ENCODE measurements at places on chromosomes 11 and 22.

DNA sequence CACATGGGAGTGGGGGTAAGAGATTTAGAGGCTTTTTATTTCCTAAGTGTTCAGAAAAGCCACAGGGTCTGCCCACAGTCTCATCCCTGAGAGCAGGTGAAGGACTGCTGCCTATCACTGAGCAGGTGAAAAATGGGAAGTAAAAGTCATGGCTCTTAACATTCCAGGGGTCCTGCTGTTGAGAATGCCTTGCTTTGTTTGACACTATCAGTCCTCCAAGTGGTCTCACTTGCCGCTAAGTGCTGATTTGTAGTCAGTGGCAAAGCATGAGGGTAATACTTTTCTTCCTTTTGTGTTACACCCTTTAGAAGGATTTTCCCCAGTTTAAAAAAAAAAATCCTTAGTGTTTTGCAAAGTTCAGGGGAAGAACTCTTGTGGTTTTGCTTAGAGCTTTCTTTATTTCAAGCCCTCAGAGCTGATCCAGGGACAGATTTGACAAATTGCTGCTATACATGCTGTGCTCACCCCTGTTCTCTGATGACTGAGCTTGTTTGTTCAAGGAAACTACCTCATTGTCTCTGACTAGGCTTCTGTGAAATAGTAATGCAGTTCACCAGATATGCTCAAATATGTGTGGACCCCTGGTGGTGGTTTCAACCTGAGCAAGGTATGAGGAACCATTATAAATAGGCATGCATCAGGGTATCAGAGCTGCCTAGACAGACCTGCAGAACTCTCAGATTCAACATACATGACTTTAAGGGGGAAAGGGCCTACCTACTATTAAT, 141.0 kb downstream of the ARHGAP42 start:
- DNase-seq, result no peak

DNA sequence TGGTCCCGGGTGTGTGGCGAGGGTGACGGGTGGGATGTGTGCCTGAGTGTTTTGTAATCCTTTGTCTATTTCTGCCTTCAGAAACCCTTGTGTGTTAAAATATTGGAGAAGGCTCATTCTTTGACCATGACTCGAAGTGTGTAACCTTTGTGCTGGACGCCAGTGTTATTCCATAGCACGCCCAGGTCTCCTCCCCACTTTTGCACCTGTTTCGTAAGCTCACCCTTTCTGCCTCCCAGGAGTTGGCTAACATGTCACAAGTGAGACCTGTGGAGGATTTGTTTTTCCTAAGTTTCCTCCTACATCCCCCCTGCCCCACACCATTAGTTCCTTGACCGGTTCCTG, 382 bp downstream of the C11orf54 start:
- no peak for DNase-seq

DNA sequence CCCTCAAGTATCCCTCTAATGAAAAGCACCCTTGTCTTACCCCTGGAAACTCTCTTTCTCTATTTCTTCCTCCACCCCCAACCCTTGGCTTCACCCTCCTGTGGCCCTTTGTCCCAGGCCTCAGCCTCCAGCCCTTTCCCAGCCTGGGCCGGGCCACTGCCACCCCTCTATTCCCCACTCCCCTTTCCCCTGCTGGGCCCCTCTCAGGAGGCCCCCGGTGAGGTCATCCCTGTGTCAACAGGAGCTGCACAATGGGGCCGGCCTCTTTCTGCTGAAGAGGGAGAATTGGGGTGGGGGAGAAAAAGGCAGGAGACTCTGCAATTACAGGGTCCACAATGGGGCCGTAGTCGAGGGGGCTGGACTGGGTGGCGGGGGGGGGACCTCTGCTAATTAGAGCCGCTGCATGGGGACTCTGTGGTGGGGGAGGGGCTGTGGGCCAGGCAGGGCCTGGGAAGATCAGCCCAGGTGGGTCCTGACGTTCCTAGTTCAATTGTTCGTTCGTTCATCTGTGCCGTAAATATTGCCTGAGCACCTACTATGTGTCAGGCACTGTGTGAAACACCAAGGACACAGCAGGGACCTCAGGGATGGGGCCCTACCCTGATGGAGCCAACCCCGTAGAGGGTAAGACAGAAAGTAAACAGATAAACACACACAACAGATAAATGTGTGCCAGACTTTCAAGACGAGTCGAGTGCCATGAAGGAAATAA, 18.5 kb upstream of the MPPED1 start:
- DNase-seq, result no peak

DNA sequence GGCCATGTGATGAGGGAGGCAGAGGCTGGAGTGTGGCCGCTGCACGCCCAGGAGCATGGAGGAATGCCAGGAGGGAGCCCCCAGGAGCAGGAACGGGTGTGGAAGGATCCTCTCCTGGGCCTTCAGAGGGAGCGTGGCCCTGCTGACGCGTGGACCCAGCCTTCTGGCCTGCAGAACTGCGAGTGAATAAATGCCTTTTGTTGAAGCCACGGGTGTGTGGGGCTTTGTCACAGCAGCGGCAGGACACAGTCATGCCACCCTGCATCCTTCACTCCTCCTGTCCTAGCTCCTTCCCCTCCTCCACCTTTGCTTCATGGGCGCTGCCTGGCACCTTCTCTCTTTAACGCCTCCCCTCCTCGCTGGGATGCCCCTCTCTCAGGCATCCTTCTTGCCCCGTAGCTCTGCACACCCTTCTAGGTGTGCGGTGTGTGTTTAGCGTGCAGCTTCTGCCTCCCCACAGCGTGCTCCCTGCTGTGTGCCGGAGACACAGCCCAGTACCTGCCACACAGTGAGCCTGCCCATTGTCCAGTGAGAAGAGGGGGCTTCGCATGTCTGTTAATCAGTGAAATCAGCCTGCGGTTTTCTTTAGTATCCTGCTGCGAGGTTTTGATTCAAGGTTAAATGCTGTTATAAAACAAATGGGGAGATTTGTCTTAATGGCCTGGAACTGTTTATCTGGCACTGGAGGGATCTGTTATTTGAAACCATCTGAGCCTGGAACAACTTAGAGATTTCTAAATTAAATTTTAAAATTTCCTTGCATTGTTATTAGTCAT, 459.6 kb downstream of the TBC1D22A start:
- no peak for DNase-seq

- DNase-seq, result no peak
Measured at GRCh38 chr11:64570341-64570740, 20.7 kb upstream of the SLC22A12 start.

GRCh38 chr11:34344410-34344767, 13.4 kb downstream of the ABTB2 start:
- no peak for DNase-seq

- DNase-seq, result no peak
Measured at GRCh38 chr22:39183991-39184585, 31.6 kb upstream of the CBX7 start.

DNA sequence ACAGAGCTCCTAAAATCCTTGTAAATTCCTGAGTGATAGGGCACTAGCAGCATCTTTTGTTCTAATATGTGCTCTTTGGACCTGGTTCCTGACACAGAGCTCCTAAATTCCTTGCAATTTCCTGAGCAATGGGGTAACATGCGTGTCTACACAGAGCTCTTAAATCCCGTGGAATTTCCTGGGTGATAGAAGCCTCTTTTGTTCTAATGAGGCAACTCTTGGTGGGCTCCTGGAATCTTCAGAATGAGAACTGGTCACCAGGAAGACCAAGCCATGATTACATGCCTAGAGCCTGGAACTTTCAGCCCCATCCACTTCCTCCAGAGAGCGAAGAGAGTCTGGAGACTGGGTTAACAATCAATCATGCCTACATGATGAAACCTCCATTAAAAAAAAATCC, 19.0 kb downstream of the RSF1 start:
- no peak for DNase-seq

DNA sequence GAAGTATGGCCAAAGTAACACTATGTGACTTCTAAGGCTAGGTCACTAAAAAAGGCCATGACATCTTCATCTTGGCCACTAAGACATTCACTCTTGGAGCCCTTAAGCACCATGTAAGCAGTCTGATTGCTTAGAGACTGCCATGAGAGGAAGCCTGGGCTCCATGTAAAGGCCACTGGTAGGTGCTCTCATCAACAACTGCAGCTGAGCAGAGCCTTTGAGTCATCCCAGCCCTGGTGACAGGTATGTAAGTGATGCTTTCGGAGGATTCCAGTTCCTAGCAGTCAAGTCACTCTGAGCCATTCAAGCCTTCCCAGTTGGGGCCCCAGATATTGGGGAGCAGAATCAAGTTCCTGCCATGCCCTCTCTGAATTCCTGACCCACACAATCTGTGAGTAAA, 26.2 kb downstream of the GAB2 start:
- no peak for DNase-seq

GRCh38 chr11:74316772-74317505, 5.5 kb upstream of the P4HA3 start:
- no peak for DNase-seq

- no peak for DNase-seq
Measured at GRCh38 chr11:94011478-94011877, 9.7 kb upstream of the HEPHL1 start.

- no peak for DNase-seq
Measured at GRCh38 chr22:49255741-49256318, 571.8 kb downstream of the BRD1 start.

- no peak for DNase-seq
Measured at GRCh38 chr22:41096391-41096790, 4.0 kb downstream of the EP300 start.

DNA sequence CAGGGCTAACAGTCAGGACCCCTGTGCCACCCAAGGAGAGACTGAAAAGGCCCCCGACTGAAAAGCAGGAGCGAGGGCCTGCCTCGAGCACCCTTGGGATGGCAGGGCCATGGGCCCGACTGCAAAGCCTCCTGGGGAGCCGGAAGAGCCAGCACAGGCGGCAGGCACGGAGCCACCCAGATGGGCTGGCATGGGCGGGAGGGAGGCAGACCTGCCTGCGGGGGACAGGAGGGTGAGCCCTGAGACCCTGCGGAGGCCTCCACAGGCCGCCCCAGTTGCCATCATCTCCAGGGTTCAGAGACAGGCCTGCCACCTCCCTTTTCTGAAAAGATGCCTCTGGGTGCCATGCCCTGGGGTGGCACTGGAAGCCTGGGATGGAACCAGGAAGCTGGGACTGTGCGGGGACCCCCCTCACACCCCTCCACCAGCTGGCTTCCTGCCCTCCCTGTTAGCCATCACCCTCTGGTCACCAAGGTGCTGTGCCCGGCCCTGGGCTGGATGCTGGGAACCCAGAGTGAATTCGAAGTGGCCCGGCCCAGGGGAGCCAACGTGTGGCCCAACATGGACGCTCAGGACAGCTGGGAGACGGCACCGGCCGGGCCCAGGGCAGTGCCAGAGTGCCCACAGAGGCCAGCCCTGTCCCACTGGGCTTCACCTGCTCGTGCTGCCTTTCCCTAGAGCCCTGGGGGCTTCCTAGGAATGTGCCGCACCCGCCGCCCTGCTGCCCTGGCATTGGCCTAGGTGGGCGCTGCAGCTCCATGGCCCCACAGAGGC, 13.8 kb downstream of the TSPAN32 start:
- DNase-seq, result no peak

DNA sequence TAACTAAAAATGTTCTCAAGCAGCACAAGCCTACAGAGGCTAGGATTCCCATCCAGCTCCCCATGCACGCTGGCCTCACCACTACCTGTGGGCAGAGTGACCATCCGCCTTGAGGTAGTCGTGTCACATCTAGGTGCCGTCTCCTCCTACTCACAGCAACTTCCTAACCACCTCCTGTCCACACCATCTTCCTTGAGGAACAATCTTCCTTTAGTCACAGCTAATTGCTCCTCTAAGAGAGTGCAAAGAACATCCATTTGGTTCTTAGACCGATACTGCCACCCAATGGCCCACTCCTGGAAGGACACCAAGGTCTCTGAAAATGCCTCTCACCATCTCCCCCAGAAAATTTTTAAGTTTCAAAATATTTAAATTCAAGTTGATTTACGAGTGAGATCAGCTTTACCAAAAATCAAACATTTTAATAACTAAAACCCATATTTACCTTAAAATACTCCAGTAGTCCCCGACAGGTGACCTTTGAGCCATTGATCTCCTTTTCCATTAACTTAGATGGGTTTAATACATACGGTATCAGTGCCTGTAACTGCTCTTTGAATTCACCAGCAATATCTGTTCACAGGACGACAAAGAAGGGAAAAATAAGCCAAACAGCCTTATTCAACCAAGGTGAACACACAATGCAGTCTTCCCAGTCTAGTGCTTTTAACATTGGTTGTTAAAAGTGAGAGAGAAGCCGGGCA, 21.7 kb upstream of the PLAAT3 start:
- no peak for DNase-seq

GRCh38 chr11:42170601-42171000, 711.1 kb upstream of the LRRC4C start:
- no peak for DNase-seq

- no peak for DNase-seq
Measured at GRCh38 chr11:113184498-113184897, 129.9 kb upstream of the TTC12 start.

DNA sequence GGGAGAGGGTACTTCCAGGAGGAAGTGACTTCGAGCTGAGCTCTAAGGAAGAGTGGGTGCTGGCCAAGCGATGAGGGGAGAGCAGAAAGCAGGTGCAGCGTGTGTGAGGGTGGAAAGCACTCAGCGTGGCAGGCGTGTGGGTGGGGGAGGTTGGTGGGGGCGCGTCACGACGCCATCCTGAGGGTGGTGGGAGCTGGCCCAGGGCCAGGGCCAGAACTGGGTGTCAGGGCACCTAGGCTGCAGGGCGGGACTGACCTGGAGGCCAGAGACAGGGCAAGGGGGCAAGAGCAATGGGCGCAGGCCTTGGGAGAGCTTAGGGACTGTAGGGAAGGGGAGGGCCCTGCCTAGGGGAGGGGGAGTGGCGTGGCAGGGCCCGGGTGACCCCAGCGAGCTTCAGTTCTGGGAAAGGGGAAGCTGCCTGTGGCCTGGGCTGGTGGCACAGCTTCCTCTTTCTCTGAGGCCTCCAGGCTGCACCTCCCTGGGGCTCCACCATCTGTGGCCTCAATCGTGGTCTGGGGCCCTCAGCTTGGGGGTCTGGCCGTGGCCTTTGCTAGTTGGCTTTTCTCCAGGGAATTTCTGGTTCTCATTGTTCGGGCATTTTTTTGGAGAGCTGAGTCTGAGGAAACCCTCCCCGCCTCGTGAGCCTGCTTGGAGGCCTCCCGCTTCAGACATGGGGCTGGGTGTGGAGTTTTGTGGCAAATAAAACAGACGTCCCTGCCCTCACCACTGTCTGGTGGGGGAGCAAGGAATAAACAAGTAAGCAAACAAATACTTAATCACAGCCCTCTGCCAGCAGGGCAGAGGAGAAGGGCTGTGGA, 8.9 kb downstream of the RELT start:
- peak; percentile 37 for DNase-seq

- DNase-seq, result no peak
Measured at GRCh38 chr11:119976805-119977560, 160.9 kb downstream of the TRIM29 start.

DNA sequence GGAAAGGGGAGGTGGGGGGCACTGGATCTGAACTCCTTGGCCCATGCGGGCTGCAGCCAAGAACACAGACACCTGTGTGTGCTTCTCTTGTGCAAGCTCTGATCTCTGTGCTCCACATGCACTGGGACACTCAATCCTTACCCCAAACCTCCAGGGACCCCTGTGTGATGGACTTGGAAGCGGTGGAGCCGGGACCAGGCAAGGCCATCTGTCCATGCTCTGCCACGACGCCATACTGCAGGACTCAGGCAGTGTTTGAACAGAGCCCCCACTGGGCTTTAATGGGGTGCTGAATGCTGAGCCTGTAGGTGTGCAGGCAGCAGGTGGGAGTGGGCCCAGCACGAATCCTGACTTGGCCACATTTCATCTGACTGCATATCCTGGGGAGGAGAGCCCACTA, 23.4 kb downstream of the PPM1F start:
- DNase-seq, result no peak
